H7 (cell line): ENCODE measurements at places on chromosomes 13 and 19. TPM values are rescaled to one million over a fixed set of nuclear protein-coding genes. Genes with fewer than 3 reads are reported as not detected.

DNA sequence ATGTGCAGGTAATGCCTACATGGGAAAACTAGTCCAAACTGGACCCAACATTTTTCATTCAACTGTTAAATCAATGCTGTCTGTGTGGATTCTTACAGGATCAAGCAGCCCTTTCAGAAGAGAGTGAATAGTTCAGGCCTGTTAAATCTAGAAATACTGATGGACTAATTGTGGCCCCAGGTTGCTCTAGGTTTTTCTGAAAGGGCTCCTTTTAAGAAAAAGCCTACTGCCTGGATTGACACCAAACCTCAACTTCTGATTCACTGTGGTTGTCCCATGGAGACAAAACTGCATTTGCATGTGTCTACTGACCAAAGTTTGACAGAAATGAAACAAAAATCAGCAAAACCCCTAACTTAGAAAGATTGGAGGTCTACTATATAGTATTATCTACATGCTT lies 437.0 kb downstream of the KLF12 start:
- no peak for DNase-seq

- DNase-seq, result no peak
Measured at GRCh38 chr19:58182577-58182988, 278 bp upstream of the ZNF274 start.

DNA sequence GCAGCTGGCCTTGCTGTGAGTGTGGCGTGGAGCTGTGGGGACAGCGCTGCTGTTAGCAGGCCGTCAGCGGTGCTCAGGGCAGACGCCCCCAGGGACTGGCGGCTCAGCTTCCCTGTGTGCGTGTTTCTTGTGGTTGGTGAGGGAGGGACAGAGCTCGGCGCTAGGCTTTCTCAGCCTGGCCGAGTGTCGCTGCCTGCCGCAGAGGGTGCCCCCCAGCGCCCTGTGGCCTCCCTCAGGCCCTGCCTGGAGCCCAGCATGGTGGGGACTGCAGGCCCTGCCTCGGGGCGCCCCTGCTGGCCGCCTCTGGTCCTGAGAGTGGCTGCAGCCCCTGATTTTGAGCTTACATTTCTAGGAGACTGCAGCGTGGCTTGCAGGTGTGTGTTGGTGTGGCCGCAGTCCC lies 35.5 kb downstream of the DOT1L start:
- peak; percentile 98 for DNase-seq

DNA sequence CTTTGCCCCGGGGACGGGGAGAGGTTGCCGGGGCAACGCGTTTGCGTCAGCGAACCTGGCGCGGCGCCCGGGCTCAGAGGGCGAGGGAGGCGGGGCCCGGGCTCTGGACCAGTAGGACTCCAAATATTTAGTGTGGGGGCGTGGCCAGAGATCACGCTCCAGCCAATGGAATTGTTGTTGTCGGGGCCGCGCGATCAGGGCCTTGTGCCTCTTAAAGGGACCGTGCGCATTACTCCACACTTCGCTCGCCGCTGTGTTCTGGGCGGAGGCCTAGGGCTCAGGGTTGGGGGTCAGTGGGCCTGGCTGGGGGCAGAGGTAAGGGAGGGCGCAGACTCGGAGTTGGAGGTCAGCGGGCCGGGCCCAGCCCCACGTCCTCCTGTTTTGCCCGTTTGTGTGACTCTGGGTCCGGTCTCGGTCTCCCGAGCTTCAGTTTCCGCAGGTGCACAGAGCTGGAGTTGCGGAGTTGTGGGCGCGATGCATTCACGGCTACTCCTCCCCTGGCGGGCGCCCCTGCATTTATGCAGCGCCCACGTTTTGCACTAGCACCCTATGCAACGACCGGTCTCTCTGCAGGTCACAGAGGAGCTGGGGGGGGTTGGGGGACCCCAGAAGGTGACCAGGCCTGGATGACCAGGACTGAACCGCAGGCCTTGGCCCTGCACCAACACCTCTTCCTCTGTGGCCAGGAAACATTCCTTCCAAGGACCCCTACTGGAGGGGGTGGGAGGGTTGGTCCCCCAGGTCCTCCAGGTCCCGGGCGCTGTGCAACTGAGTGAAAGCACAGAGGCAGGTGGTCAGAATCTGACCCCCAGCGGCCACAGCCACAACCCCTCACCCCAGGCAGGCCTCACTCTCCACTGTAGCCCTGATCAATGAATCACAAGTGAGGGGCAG lies 10.7 kb upstream of the MKNK2 start:
- peak; percentile 100 for DNase-seq

DNA sequence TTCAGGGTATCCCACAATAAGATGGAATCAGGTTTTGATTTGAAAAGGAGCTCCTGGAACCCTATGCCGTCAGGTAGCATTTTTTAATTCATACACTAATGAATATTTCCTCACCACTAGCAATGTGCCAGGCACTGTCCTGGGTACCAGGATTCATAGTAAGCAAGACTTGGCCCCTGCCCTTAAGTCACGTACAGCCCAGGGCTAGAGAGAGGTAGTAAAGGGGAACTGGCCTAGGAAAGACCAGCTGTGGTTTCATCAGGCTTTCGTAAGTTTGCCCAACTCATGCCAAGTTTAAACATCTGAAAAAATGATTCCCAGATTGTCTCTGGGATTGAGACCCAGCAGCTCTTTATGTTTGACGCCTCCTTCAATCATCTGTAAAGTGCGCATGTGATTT lies 45.9 kb upstream of the AMER2 start:
- DNase-seq, result no peak

C19orf25 gene
- 57.2 and 75.3 TPM in 2 replicates for total RNA-seq
